Dermis blood vessel endothelial cell (primary cell): ENCODE measurements at places on chromosomes 12 and 14. TPM values are rescaled to one million over a fixed set of nuclear protein-coding genes. Genes with fewer than 3 reads are reported as not detected.

- DNase-seq, result no peak
Measured at GRCh38 chr12:49666176-49666575, 41.0 kb downstream of the FMNL3 start.

- DNase-seq, result no peak
Measured at GRCh38 chr12:64525461-64526160, 73.7 kb downstream of the TBK1 start.

- no peak for DNase-seq
Measured at GRCh38 chr12:9936591-9936990, 4.4 kb upstream of the CLEC2A start.

- DNase-seq, result no peak
Measured at GRCh38 chr12:89774645-89775044, 66.0 kb upstream of the ATP2B1 start.

- no peak for DNase-seq
Measured at GRCh38 chr14:61889914-61890351, 127.7 kb downstream of the SNAPC1 start.

- no peak for DNase-seq
Measured at GRCh38 chr14:89347885-89348284, 69.1 kb downstream of the FOXN3 start.

GRCh38 chr12:26123482-26123980, 1.3 kb downstream of the BHLHE41 start:
- DNase-seq, result peak; percentile 21

DNA sequence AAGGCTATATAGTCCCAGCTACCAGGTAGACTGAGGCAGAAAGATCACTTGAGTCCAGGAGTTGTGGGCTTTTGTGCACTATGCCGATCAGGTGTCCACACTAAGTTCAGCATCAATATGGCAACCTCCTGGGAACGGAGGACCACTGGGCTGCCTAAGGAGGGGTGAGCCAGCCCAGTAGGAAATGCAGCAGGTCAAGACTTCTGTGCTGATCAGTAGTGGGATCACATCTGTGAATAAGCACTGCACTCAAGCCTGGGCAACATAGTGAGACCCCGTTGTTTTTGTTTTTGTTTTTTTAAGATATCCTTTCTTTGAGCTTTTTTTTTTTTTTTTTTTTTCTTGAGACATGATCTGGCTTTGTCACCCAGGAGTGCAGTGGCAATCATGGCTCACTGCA, 135.8 kb upstream of the AEBP2 start:
- DNase-seq, result no peak

- no peak for DNase-seq
Measured at GRCh38 chr14:60786905-60787304, 52.3 kb downstream of the MNAT1 start.

GRCh38 chr12:4471256-4471655, 25.6 kb upstream of the FGF6 start:
- DNase-seq, result no peak

DNA sequence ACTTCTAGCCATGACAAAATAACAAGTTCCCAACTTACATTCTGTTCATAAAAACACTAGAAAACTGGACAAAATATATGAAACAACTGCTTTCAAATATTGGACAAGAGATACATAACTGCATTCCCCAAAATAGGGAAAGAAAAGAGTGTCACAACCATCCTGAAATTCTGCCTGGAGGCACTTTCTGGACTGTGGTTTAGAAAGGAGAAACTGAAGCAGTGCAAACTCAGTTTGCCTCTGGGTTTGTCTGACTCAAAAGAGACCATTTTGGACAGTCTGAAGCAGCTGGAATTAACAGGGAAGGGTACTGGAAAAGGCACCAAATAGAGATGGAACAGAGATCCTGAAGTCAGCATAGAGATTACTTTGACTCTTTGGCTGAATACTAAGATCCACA, 11.3 kb upstream of the SYT1 start:
- no peak for DNase-seq

DNA sequence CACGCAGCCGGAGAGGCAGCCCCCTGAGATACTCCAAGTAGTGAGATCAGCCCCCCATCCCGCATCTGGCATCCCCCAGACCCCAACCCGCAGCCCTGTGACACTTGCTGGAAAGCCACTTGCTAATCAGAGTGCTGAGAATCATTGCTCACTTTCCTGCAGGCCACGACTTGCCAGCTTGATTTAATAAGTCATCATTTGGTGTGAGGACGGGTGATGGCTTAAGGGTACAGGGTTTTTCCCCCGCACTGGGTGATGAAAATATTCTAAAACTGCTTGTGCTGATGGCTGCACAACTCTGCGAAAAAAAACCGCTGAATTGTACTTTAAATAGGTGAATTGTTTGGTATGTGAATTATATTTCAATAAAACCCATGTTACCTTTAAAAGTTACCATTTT, 171.2 kb downstream of the FOXN3 start:
- no peak for DNase-seq

GRCh38 chr12:44526655-44527182, 349.4 kb downstream of the NELL2 start:
- no peak for DNase-seq

DNA sequence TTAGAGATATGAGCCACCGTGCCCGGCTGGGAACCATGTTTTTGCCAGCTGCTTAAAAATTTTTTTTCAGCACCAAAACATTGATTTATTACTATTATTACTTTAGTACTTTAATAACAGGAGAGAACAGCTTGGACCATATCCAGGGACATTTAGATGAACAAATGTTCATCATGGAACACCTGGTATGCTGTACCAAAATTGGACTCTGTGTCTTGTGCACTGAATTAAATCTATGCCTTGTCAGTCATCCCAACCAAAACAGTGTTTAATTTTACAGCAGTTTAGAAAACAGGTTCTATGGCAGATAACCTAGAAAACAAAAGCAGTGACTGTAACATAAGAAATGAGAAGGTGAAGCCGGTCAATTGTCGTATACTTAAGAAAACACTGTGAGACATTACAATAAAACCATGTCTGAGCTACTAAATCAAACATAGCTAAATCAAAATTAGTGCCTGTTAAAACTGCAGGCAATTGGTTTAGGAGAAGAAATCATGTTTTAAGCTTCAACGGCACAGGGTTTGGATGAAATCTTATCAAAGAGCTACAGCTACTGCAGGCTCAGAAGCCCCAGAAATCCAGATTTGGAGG, 58.2 kb upstream of the PYGL start:
- no peak for DNase-seq

DNA sequence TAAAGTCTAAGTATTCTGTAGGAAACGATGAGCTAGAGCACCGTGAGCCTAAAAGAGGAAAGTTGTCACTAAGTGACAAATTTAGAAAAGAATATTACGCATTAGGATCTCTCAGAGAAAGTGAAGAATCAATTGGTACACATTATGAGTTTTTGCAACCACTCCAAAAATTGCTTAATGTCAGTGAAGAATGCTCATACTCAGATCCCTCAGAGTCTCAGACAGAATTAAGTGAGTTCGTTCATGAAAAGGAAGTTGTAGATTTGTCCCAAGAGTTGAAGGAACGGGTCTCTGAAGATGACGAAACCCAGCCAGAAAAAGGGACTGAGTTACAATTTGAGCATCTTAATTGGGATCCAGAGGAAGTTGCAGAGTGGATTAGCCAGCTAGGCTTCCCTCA, 1.5 kb downstream of the SAMD15 start:
- DNase-seq, result no peak

DNA sequence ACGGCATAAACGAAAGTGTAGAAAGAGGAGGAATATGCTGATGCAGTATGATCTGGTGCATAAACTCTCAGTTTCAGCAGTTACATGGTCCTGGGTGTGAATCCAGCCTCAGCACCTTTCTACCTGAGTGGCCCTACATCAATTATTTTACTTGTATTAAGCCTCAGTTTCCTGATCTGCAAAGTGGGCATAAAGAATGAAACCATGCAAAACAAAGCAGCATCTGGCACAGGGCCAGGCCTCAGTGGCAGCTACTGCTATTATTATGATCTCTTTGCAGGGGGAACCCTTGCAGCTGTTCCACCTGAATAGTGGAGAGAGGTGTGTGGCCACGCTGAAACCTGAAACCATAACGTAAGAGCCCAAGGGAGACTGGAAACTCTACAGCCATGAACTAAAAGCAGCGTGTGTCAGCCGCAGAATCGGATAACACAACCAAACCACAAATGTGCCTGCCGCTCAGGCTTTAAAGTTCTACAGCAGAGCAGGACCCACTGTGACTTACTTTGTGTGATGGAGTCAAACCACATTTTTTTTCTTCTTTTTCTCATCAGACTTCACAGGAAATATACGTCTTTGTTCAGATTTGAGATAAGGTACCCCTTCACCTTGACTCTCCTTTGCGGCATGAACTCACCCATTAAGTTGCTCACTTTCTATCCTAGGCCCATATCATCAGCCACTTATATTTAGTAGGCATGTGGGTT, 29.2 kb upstream of the FOS start:
- DNase-seq, result no peak

GRCh38 chr12:24728826-24729225, 220.1 kb downstream of the BCAT1 start:
- no peak for DNase-seq

DNA sequence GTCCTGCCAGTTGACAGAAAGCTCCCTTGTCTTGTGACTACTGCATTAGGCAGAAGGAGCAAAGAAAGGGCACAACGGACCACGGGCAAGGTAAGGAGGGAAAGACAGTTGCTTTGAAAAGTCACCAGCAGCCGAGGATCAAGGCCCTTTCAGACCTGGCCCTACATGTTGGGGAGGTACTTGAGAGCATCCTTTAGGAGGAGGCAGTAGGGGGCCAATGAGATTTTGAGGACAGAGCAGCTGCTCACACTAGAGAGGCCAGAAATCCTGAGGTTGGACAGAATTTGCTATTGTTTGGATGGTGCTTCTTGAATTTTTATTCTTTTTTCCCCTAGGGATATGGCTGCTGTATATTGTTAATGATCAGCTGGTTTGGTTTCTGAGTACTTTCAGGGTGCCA, 135.5 kb upstream of the PZP start:
- DNase-seq, result no peak

DNA sequence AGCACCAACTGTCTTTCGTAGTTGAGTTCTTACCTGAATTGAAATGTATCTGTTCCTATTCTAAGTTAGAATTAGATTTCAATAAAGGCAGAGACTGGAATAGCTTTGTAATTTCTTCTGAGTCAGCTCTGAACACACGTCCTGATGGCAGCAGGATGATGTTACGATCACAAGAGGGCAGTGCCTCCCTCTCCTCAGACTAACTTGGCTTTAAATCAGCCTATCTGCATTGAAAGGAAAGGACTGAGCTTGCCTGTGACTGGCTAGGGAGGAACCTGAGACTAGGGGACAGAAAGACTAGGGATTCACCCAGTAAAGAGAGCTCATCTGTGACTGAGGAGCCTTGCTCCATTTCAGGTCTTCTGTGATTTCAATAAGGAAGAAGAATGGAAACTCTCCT, 323.7 kb upstream of the OR4E1 start:
- DNase-seq, result peak; percentile 40

DNA sequence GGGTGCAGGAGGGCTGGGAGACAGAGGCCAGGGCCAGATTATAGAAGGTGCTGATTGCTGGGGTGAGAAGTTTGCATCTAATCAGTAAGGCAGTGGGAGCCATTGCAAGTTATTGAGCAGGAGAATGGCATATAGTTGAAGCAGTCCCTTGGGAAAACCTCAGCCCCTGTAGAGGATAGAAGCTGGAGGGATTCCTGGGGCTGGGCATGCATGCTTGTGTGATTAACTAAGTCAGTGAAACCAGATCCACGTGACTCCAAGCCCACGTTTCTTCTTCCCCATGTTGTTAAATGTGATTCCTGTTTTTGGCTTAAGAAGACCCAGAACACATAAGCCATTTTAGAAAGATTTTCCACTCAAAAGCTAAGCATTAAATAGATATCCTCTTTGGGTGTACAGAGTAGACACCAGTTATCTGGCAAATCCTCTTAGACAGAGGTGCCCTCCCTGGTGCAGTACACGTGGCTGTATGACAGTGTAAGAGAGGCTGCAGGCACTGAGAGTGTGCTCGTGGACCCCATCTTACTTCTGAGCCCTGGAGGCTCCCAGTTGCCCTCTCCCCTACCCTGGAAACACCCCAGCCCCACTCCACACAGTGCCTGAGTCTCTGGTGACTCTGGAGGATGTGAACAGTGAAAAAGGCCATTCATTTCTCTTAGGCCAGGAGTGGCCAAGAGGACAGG, 3.2 kb downstream of the C14orf132 start:
- no peak for DNase-seq

DNA sequence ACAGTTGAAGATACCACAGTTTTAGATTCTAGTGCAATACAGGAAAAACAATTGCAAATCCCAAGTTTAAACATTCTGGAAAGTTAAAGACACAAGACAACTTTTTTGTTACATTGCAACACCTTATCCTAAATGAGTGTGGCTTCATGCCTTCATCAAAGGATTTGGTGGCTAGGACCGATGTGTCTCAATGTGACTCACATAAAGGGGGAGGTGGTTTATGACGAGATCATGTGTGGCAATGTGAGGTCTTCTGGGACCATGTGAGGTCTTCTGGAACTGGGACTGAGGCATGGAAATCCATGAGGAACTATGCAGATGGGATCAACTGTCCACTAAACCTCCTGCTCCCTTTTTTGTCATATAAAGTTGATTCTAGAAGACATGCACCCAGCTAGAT, 166.2 kb downstream of the PAX9 start:
- no peak for DNase-seq

DNA sequence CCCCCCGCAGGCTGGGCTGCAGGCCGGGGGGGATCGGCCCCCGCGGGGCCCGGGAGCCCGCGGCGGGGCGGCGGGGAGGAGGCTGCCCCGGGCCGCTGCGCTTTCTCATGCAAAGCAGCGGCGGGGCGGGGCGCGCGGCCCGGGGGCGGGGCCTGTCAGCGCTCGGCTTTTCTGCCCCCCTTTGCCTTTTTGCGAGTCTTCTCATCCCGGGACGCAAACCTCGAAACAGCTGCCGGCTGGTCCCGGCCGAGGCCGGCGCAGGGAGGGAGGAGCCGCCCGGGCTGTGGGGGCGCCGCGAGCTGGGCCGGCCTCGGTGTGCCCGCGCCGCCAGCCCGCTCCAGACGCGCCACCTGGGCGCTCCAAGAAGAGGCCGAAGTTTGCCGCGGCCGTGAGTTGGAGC, at the start of gene FZD10:
TSS of gene FZD10 (plus strand) at position 198 of the 400 bp plus-strand sequence. CDS start 479 bp downstream, outside the sequence.
- peak; percentile 6 for DNase-seq

Gene IFNG-AS1
- total RNA-seq, result not detected in 2 replicates

Gene RNASE7
- total RNA-seq, result not detected in 2 replicates

Gene GALC
- 12.7 and 16.8 TPM in 2 replicates for total RNA-seq

Gene A2M
- 14.0 and 180 TPM in 2 replicates for total RNA-seq

Gene SLC7A8
- total RNA-seq, result 0.09 TPM in 1 of 2 replicates, not detected in the other

Gene DICER1
- 34.3 and 38.3 TPM in 2 replicates for total RNA-seq

Gene TESPA1
- total RNA-seq, result not detected in 2 replicates

Gene MYH7
- not detected in 2 replicates for total RNA-seq

Gene AEBP2
- 38.5 and 51.2 TPM in 2 replicates for total RNA-seq

Gene TAS2R7
- not detected in 2 replicates for total RNA-seq
